Kidney capillary endothelial cell (primary cell): ENCODE measurements at places on chromosomes 2 and 18.
A peak's percentile ranks its signal among the peaks of the same experiment; 100 is the strongest.

DNA sequence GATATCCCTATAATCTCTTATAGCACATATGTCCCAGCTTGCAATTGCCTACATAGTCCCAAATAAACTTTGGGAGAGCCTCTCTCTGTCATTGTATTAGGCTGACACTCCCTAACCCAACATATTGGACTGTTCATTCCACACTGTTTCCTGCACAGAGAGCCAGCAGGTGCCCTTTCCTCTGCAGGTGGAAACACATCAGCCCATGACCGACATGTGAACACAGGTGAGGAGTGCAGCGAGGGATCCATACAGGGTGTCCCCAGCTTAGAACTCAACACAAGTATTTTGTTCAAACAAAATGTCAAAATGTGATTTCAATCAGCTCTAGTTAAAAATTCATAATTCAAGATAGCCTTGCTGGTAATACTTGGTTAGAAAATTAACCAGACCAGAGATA lies 49.9 kb upstream of the TPO start:
- no peak for DNase-seq

DNA sequence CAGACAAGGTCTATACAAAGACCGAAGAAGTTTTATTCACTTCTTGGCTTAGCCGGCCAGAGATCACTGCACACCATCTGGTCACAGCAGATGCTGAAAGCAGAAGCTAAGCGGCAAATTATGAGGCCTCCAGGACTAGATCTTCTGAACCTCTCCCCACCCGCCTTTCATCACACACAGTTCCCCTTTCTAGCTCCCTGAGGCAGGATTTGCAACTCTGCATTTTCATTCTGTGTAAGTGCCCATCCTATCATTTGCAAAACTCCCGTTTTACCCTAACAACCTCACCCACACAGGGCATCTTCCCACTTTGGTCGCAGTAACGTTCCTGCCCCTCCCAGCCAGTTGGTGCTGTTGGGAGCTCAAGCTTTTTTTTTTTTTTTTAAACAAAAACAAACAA lies 3.1 kb upstream of the MOB1A start:
- no peak for DNase-seq

GRCh38 chr2:177633111-177633510 lies 240.5 kb downstream of the AGPS start:
- no peak for DNase-seq

DNA sequence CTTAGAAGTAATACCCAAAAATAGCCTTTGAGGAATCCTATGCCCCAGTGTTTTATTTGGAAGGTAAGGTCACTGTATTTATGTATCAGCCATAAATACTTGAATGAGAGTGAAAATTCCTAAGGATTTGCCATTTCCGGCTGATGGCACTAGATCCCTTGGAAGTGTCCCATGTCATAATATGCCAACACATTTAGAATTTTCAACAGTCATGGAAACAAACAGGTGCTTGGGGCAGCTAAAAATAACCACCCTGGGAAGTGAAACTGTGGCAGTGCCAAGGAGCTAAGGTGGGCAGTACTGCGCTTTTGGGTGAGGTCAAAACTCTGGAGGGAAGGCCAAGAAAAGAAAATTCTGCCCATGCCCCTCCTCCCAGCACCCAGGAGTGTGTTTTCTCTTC lies 80.2 kb downstream of the TCF7L1 start:
- DNase-seq, result no peak

DNA sequence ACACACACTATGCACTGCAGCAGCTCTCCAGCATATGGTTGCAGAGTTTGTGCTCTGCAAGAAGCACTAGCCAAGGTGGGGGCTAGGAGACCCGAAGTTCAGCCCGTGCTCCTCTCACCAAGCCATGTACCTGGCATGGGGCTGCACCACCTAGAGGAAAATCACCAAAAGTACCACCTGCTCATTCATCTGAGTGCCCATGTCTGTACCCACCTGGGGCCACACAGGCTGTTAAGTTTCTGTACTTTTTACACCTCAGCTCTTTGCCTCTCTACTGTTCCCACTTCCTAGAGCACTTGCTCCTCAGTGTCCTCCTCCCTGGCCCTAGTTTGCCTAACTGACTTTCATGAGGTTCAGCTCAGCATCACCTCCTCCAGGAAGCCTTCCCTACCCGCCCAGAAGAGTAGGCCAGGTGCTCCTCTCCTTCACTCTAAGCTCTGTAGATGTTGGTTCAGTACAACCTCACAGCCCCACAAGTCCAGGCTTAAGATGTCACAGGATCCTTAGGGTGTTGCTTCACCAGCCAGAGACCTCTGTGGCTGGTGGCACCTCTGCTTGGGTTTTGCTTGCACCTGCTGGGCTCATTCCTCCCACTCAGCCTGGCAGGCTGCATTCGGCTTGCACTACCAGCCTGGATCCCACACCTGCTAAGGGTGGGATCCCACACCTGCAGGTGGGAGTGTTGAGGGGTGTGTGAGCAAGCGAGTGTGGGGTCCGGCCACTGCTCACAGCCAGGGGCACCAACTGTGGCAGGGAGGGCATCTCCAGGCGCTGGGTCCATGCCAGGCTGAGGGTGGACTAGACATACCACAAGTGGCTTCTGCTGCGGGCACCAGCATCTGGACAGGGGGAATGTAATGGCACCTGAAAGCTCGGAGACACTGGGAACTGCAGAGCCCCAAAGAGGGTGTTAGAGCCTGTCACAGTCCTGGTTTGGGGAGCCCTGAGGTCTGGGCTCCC lies 10.2 kb upstream of the TFCP2L1 start:
- DNase-seq, result no peak

DNA sequence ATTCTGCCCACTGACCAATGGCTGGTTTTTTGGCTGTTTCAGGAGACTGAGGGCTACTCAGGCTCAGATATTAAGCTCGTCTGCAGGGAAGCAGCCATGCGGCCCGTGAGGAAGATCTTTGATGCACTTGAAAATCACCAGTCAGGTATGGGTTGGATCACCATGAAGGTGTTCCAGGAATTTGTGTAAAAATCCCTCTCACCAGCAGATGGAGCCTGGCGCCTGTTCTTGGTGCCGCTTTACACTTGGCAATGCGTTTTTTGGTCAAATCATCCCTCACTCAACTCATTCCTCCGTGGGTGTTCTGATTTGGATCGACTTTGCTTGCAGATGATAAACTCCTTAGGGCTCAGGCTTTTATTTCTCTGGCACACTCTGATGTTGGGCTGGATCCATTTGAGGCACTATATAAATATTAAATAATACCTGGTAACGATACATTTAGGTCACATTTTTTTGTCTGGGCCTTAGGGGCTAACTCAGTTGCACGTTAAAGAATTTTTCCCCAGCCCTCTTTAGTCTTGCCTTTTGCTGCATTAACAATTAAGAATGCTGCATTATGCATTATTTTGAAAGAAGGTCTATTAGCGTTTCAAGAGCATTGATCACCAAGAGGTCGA lies 50.0 kb downstream of the HDHD2 start:
- peak; percentile 40 for DNase-seq

DNA sequence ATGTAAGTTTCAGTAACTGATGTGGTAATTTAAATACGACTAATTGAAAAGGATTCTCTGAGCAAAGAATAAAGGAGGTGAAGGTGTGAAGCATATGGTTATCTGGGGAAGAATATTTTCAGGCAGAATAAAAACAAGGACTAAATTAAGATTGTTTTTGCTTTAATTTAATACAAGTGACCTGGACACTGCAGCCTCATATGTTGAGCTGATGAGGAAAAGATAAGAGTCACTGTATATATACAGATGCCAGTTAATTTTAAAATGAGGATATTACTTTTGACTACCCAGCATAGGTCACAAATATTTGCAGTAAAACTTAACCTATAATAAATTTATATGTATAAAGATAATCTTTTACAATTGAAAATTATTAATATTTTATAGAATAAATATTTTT lies 47.8 kb upstream of the LRP1B start:
- DNase-seq, result no peak

- DNase-seq, result no peak
Observed at GRCh38 chr18:79944126-79944731, 7.2 kb downstream of the SLC66A2 start.
